ENCODE measurements at places on chromosomes 3 and 15.

DNA sequence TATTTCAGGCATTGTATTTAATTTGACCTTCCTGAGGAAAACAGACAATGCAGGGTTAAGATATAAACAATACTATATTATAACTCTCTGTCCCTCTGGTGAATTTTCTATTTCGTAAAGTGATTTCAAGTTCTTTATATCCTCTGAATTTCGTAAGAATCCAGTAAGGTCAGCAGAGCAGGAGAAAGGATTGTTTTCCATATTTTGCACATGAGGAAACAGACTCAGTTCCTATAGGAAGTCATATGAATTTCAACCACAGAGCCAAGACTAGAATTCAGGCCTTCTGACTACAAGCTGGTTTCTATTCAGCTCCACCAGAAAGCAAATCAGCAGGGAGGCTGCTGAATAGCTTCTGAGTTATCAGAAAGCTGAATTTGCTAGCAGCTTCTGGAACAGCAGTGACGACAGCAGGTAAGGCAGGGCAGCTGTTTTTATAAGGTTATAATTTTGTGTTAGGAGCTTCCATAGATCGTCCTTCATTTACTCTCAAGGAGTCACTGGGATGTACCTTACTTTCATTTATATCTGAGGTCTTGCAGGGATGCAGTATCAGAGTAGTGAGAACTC lies 11.1 kb upstream of the PLAAT1 start:
- DNase-seq = no peak

GRCh38 chr3:86942206-86942605 lies 48.7 kb downstream of the VGLL3 start:
- no peak for DNase-seq

GRCh38 chr3:37661615-37662306 lies 199.9 kb upstream of the CTDSPL start:
- DNase-seq = no peak

- no peak for DNase-seq
Measured at GRCh38 chr15:68373028-68373427, 58.9 kb downstream of the ITGA11 start.

DNA sequence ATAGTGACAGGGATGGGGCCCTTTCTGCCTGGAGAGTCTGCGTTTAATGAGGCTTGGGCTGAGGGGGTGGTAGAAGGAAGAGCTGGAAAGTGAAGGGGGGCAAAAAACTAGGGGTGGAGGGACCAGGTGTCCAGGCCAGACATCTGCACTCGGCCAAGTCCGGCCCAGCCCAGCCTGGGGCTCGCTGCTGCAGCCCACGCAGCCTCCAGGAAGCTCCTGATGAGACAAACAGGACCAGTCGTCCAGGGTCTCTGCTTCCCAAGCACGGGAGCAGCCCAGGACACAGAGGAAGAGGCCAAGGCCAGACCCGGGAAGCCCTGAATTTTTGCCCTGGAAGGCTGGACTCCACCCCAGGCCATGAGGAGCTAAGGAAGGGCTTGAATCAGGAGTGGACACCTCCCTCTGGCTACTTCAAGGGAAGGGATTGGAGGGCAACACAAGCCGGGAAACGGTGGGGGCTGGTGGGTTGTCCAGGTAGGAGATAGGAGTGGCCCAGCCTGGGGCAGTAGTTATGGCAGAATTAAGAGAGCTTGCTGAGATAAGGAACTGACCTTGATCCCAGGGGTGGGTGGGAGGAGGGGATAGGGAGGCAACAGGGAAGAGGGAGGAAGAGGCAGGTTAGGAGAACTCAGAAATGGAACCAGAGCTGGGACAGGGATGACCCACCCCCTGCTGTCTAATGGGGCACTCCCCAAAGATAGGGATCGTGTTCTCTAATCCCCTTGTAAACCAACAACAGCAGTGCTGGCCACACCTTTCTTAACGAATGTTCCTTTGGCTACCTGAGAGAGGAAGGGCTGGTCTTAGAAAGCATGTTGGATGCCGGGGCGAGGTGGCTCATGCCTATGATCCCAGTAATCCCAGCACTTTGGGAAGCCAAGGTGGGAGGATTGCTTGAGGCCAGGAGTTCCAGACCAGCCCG lies 89.5 kb downstream of the ANP32A start:
- DNase-seq = no peak

Data from stimulated activated CD8-positive, alpha-beta memory T cell treated with anti-CD3 and anti-CD28 coated beads, Interleukin-4, amount 100 ng/mL, for 1 hour (primary cell).